ENCODE measurements at places on chromosomes 13 and 19. TPM values are rescaled to one million over a fixed set of nuclear protein-coding genes. Genes with fewer than 3 reads are reported as not detected.

KIR3DL1 gene
- not detected for total RNA-seq

ZNF540 gene
- total RNA-seq: 7.4 TPM

GIPC3 gene
- total RNA-seq: 1.5 TPM

ZNF536 gene
- total RNA-seq: 1.2 TPM

DNA sequence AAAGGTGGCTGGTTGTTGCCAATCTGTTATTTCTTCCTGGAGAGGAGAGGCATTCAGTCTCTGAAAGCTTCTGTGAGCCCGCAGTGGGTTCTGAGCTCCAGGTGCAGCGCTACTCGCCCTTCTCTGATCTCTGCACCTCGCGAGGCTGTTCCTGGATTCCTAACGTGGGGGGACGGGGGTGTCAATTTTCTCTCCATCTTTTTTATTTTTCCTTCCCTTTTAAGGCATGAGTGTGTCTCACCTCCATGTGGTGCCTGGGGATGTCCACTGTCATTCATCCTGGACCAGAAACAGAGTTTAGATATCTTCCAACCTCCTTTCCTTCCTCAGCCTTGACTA, 626 bp downstream of the ZNF233 start:
- DNase-seq: no peak

- DNase-seq: no peak
These were observed 8.9 kb upstream of the TRPC4 start for GRCh38 chr13:37878496-37878895.

DNA sequence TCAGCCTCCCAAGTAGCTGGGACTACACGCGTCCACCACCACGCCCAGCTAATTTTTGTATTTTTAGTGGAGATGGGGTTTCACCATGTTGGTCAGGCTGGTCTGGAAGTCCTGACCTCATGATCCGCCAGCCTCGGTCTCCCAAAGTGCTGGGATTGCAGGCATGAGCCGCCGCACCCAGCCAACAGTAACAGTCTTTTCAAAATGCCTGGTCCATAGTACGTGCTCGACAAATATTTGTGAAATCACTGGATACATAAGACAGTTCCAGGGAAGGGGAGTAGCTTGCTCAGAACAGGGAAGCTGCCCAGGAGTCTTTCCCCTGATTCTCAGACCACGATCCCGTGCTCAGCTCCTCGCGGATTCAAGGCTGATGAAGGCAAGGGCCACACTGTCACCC, 30.5 kb downstream of the CACNG6 start:
- DNase-seq: no peak
